ENCODE measurements at places on chromosomes 5 and 9.
A peak's percentile ranks its signal among the peaks of the same experiment; 100 is the strongest.

DNA sequence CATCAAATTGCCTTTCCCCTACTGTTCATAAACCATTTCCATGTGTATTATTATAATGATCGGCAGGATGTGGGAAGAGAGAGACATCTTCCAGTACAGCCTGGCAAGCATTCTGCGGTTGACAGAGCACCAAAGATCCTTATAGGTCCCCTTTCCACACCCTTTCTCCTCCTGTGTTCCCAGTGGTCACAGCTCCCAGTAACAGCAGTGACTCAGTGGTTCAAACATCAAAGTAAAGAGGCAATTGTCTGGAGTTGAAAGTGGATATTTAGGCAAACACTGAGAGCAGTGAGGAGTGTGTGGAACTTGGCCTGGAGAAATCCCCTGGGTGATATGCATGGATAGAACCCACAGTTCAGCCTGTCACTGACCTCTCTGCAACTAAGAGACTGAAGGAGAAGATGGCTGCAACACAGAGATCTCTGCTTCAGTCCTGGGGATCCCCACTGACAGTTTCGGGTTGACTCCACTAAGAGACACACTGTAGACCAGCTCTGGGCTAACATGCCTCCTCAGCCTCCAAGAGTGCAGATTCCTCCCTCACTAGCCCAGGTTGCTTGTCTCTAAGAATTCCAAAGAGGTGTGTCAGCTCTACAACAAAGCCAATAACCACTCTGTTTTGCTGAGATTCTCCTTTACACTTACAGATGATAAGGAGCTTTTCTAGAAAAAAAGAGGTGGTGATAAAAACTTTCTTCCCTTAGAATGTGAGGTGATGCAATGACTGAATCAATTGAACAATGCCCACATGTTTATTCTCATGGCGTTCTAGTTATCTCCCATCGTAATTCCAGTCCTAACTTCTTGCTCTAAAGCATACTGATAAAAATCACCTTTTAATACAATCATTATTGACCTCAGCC lies 94.4 kb upstream of the IL6ST start:
- DNase-seq: no peak

GRCh38 chr9:5931657-5932056 lies 41.0 kb downstream of the MLANA start:
- no peak for DNase-seq

DNA sequence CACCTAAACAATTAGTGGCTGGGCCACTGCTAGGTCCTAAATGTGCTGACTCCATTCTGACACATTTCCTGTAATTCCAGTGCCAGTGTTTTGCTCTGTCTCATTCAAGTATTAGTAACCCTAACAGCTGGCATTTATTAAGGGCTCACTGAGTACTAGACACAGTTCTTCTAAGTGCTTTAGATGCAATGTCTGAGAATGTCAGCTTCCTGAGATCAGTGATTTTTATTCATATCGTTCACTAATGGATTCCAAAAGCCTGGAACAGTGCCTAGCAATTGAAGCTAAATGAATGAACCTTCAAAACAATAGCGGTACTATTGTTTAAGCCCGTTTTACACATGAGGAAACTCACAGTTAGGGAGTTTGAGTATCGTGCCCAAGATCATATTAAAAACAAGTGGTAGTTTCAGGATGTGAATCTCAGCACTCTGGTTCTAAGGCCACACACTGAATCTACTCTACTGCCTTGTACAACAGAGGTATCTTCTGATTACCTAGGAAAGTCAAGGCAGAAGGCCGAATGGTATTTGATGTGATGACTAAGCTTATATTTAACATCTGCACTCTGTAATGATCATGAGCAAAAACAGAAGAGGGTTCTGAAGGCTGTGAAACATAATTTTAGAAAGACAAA lies 304.0 kb downstream of the PJA2 start:
- no peak for DNase-seq

GRCh38 chr5:92907938-92908606 lies 672.9 kb downstream of the NR2F1-AS1 start:
- no peak for DNase-seq

DNA sequence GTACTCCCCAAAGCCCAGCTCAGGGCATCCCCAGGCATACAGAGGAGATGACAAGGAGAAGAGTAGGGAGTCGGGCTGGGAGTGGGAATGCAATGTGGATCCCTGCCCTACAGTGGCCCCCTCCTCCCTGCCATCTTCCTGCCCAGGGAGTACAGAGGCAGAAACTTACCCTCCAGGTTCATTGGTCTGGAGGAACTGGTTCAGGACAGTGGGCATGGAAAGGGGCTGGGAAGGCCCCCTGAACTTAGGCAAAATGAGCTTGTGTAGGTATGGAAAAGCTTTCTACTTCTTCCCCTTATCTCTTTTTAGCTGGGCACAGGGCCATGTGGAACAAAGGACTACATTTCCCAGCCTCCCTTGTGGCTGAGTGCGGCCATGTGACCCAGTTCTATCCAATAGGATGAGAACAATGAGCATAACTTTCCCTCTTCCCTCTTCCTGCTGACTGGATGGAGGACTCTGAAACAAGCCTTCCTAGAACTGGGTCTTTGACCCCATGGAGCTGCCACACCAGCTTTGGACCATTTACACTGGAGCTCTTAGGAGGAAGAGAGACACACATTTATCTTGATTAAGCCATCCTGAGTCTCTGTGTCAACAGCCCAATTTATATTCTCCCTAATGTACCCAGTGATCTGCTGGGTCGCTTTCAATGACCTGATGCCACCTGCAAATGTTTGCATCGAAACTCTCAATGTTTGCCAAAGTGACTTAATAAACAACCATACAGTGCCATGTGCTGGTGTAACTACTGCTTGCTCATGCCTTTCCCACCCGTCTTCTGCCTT lies 25.0 kb upstream of the HMCN2 start:
- DNase-seq: no peak

DNA sequence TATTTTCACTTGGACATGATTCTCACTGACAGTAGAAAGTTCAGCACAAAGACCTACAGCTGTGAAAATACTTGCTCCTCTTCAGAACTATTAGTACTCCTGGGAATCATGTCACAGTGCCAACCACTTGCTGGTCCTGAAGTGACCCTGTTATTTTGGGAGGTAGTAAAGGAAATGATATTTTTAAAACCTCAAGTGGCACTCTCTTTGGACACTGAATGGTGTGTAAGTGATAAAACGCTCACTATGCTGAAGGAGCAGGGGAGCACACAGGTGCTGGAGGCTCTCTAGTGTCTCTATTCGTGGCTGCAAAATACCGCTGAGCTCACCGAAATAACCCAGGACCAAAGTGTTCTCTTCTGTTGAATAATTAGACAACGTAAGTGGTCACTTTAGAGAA lies 76.9 kb upstream of the SPATA31D4 start:
- DNase-seq: no peak

GRCh38 chr9:87886210-87886932 lies 3.7 kb downstream of the SPATA31E1 start:
- no peak for DNase-seq

GRCh38 chr5:132381614-132382013 lies 12.1 kb downstream of the SLC22A5 start:
- DNase-seq: no peak

GRCh38 chr9:6852243-6852963 lies 94.6 kb downstream of the KDM4C start:
- no peak for DNase-seq

- no peak for DNase-seq
Observed at GRCh38 chr9:124766815-124767554, 4.1 kb downstream of the NR6A1 start.

DNA sequence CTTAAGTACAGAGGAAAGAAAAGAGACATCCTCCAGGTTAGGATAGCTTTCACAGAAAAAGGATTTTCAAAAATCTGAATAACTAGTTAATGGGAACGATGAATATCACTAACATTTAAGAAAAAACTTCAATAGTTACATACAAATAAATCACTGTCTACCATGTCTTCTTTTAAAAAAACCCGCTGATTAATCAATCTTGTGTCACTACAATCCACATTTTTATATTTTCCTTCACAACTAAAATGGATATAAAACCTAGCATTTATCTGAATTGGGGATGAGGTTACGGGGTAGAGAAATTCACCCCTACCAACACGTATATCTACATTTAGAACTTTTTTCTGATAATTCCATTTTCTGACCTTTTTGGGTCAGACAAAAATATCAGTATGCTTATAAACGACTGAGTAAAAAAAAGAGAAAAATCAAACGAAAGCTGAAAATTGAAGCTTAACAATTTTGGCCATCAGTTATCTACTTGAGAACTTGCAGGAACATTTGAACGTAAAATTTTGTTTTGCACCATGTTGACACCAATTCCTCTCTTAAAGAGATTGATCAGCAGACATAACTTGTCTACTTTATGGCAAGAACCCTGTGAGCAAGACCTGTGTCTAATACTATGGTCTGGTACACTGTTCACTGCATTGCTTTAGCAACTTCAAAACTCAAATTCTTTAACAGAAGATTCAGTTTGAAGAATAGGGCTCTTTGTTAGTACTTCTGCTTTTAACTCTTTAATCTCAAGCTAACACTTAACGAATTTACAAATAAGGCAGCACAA lies 4.8 kb downstream of the NR3C1 start:
- no peak for DNase-seq

- DNase-seq: no peak
Observed at GRCh38 chr5:93681432-93681831, 60.0 kb downstream of the POU5F2 start.

DNA sequence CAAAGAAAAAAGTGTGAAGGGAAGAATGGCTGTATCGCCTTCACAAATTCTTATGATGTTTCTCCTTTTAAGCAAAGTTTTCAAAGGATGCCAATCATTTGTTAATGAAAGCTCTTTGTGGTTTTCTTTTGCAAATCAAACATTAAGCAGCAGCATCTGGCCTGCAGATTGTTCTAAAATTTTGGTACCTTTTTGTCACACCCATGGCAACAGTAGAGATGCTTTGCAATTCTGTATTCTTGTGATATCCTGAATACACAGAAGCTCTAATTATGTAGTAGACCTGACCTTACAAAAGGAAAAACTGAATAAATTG lies 79.8 kb downstream of the CDO1 start:
- DNase-seq: no peak

DNA sequence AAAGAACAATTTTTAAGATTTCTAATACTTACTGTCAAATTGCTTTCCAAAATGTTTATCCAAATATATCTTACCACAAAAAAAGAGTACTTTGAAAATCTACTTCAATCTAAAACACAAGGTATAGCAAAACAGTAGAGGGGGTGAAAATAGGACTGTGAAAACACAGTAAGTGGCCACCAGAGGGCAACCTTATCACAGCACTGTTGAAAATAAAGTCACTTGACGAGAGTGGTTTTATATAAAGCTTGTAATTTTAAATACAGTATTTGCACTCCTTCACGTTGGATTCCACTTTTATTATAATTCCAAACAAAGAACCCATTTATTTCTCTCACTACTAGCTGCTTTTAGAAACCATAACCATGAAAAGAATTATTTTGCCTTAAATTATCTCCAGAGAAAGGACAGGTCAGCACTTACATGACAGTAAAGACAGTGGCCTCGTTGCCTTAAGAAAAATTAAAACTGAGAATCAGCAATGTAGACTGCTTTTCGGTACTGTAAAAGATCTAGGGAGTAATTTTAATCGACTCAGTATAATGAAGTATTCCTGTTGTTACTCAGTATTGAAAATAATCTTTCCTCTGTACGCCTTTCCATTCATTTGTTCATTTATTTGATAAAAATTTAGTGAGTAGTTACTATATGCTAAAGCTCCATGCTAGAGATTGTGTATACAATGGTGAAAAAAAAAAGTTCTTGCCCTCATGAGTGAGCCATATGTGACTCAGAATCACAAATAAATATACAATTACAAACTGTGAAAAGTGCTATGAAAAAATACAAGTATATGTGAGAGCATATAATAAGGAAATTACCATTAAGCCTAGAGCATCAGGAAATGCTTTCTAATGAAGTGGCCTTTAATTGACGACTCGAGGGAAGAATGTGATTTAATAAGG lies 40.0 kb upstream of the CDK5RAP2 start:
- peak; percentile 55 for DNase-seq

GRCh38 chr9:92332577-92333281 lies 7.0 kb downstream of the CENPP start:
- no peak for DNase-seq

- DNase-seq: no peak
Observed at GRCh38 chr5:52861368-52861767, 73.7 kb downstream of the ITGA1 start.

DNA sequence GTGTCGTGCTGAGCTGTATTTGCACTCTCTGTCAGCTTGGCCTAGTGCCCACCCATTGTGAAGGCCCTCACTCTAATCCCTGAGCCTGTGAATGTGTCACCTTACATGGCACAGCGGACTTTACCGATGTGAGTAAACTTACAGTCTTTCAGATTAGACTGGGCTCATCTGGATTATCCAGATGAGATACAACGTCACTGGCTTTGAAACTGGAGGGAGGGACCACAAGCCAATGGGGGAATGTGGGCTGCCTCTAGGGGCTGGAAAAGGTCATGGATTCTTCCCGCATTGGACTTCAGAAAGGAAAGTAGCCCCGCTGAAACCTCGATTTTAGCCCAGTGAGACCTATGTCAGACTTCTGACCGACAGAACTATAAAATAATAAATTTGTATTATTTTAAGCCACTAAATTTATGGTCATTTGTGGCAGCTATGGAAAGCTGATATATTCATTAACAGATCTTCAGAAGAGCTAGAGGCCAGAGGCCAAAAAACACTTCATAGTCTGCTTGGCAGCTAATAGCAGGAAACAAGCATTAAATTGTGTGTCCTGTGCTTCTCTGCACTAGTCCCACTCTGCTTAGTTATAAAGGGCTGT lies 139.0 kb upstream of the GAS1 start:
- DNase-seq: no peak

- no peak for DNase-seq
Observed at GRCh38 chr9:114791736-114792135, 14.1 kb downstream of the TNFSF15 start.

GRCh38 chr5:106205916-106206571 lies 1464.7 kb downstream of the EFNA5 start:
- DNase-seq: no peak

- DNase-seq: no peak
Observed at GRCh38 chr5:87686975-87687374, 274.2 kb upstream of the CCNH start.

GRCh38 chr9:109491590-109491989 lies 6.5 kb downstream of the PTPN3 start:
- DNase-seq: no peak

DNA sequence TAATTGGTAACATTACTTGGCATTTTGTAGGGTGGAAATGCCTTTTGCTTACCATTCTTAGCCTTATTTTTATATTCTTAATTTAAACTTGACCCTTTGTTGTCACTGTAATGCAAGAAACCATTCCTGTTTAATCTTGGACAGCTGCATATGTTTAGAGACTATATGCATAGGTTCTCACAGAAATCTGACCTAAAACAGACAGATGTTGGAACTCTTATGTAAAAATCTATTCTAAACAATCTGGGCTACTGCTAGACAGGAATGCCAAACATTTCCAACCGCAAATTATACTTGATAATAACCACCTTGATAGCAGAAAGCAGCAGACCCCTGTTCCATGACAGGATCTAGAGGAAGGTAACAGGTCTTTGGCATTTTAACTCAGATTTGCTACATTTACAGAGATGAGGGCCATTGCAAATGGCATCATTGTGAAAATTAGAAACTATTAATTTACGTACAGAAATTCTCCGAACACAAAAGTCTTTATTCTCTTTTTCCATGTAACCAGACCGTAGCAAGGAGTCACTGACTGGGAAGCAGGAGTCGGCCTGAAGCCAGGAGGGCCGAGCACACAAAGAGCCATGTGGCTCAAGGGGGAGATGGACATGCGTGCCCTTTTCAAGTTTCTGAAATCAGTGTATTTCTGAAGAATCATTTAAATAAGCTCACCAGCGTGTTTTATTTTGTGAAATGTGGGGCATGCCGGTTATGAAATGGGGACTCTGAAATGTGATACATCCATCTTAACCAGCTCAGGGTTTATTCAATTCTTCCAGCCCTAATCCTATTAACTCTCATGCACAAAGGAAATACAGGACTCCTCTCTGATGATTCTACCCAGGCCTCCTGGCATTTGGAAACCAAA lies 139.3 kb downstream of the AOPEP start:
- DNase-seq: no peak
